Large intestine (tissue), 12 donors: ENCODE measurements at places on chromosomes 12 and 14. TPM values are rescaled to one million over a fixed set of nuclear protein-coding genes. Genes with fewer than 3 reads are reported as not detected.

- DNase-seq: no peak
- no peak overlapping the region for H3K27ac ChIP-seq
- H3K27me3 ChIP-seq: no peaks in the 10 kb centered on the region
- H3K4me3 ChIP-seq: no peak overlapping the region
These were observed 1.1 kb downstream of the HPD start for GRCh38 chr12:121857322-121858246.

- no peak for DNase-seq
- H3K4me1 ChIP-seq: no peaks in the 10 kb centered on the region
- no peaks in the 10 kb centered on the region for H3K36me3 ChIP-seq
These were observed 210.6 kb downstream of the PHLDA1 start for GRCh38 chr12:75820848-75821578.

DNA sequence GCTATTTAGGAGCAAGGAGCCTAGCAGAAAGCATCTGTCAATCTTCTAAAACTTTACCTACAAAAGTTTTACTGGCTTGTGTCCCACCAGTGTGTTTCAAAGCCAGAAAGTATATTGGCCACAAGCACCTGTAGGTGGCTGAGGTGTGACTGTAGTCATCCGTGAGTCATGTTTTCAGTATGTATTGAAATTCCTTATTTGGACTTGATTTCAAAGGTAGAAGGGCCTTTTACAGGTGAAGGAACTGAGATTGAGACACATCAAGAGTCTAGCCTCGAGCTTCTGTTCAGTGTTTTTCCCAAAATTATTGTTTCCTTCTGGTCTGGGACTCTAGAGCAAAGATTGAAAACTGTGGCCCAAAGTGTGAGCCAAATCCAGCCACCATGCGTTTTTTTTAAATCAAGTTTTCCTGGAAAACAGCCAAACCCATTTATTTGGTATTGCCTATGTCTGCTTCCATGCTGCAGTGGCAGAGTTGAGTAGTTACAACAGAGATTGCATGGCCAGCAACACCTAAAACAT, 195.3 kb upstream of the BCL2L14 start:
- H3K36me3 ChIP-seq: peaks cover 31% of the 10 kb centered on the region
- H3K27ac ChIP-seq: no peak overlapping the region
- no peak for DNase-seq
- H3K4me3 ChIP-seq: no peak overlapping the region
- no peaks in the 10 kb centered on the region for H3K27me3 ChIP-seq

- no peak overlapping the region for H3K27ac ChIP-seq
- no peak overlapping the region for H3K4me3 ChIP-seq
- DNase-seq: no peak
These were observed 137.8 kb downstream of the SLC25A21 start for GRCh38 chr14:37034410-37035285.

- H3K36me3 ChIP-seq: peaks cover 14% of the 10 kb centered on the region
- H3K27me3 ChIP-seq: peaks cover 5% of the 10 kb centered on the region
- H3K27ac ChIP-seq: no peak overlapping the region
- no peak for DNase-seq
- no peaks in the 10 kb centered on the region for H3K4me1 ChIP-seq
These were observed 11.3 kb downstream of the ITGB7 start for GRCh38 chr12:53195516-53196420.

DNA sequence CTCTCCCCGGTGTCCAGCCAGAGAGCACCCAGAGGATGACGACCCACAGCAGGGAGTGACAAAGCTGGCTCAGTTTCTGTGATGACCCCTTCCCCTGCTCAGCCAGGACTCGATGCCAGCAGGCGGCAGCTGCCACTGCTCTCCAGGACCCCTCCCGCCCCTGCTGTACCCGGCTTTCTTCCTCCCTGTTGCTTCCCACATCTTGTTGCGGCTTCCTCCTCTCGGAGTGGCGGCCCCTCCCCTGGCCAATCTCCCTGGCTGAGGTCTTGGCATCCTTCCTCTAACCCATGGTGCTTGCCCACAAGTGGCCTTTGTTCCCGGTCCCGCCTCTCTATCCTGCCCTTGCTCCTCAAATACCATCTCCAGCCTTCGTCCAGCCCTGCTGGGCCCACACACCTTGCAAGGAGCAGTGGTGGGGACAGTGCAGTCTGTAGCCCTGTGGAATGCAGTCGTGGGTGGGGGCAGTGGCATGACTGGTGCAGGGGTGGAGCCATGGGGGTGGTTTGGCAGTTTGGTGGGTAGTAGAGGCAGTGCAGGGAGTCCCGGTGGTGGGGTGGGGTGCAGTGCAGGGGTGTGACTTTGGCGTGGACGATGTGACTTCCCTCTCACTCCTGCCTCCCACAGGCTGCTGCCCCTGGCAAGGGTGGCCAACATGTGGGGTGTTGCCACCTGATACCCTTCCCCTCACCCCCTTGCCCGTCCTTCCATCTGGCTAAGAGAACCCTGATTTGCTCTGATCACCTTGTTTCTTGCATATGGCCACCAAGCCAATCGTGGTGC, 16.3 kb upstream of the BEGAIN start:
- H3K36me3 ChIP-seq: no peaks in the 10 kb centered on the region
- no peak overlapping the region for H3K4me3 ChIP-seq
- peaks cover 10% of the 10 kb centered on the region for H3K27me3 ChIP-seq
- no peak overlapping the region for H3K27ac ChIP-seq
- no peaks in the 10 kb centered on the region for H3K4me1 ChIP-seq

Gene PTPRO
- polyA plus RNA-seq: 1.6 TPM

Gene HOXC11
- 0.18 TPM for polyA plus RNA-seq

Gene BDKRB1
- polyA plus RNA-seq: 5.4 TPM

Gene ABCC9
- polyA plus RNA-seq: 7.4 TPM
